Stimulated activated CD4-positive, alpha-beta T cell treated with anti-CD3 and anti-CD28 coated beads, Interleukin-1b, Interleukin-23, amount 100 ng/mL, for 24 hours (primary cell): ENCODE measurements at places on chromosomes 11 and 22.

DNA sequence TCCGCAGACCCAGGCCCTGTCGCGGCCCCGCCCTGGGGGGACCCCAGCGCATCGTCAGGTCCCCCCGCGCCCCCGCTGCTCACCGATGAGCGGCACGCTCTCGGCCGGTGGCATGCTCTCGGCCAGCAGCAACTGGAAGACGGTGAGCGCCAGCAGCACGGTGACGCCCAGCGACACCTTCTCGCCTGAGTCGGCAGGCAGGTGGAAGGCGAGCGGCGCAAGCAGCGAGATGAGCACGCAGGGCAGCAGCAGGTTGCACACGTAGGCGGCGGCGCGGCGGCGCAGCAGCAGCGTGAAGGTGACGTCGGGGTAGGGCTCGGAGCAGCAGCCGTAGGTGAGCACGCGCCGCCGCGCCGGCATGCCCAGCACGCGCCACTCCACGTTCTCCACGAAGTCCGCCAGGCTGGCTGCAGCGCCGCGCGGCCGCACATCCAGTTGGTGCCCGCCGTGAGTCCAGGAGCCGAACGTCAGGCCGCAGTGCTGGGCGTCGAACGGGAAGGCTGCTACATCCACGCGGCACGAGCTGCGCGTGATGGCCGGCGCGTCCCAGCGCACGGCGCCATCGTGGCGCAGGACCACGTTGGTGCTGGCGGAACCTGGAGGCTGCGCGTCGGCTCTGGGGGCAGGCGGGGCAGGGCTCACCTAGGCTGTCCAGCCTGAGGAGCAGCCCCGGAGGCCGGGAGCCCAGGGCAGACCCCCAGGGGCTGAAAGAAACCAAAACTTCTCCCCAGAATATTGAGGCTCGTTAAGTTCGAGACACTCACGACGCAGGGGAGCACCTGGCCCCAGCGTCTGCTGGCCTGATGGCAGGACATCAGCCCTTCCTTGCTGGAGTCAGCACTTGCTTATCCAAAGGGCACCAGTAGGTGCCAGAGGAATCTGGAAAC is 3.8 kb downstream of the CHRNA10 start:
- no peak for DNase-seq

- no peak for DNase-seq
Observed at GRCh38 chr22:48588878-48589450, 1238.7 kb downstream of the BRD1 start.

GRCh38 chr11:117882311-117882905 is 6.0 kb upstream of the FXYD6 start:
- DNase-seq: no peak

- no peak for DNase-seq
Observed at GRCh38 chr22:26702906-26703830, 45.8 kb downstream of the MIAT start.

DNA sequence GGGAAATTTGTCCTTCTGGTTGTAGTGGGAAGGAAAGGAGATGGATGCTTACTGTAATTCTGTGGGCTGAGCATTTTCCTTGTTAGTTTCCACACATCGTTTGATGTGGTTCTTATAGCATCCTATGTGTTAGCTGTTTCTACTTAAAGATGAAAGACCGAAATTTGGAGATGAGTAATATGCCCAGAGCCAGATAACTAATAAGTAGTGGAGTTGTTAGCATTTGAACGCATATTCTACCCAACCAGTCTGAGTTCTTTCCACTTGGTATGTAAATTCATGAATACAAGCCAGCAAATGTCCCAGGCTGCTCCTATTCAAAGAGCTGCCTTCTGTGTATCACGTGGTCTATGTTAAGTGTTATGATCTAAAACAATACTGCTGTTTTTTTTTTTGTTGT is 14.6 kb downstream of the SPECC1L start:
- no peak for DNase-seq

DNA sequence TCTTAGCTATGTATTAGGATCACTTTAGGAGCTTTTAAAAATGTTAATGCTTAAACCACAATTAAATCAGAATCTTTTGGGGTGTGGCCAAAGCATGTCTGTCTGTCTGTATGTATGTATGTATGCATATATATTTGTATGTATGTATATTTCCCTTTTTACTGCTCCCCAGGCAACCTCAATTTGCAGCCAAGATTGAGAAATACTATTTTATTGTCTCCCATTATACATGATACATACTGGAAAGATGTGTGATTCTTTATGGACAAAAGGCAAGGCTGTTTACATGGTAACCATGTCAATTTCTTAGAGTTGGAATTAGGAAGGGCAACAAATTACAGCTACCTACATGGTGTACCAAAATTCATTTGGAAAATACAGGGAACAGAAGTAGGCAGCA is 783.6 kb downstream of the ETS1 start:
- DNase-seq: no peak

DNA sequence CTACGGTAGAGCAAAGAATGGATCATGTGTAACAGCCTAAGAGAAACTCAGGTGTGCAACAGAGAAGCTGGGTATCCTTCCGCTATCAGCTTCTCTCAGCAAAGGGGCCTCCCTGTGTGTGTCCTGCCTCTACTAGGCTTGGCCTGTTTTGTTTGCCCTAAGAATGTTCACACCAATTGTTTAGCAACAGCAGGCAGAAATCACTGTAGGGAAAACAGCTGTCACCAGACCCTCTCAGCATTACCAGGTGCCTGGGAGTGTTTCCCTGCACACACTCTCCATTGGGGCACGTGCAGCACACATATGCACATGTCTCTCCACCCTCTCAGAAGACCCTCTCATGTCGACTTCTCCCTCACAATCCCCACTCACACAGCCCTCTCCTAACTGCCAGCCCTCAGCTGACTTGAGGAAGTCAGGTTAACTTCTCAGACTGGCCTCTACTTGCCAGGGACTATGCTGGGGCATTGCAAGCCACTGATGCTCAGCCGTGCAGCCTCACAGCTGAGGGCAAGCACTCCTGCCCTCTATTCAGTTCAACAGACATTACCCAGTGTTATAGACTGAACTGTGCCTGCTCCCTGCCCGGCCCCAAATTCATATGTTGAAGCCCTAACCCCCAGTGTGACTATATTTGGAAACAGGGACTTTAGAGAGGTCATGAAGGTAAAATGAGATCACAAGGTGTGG is 97.6 kb downstream of the TRIM29 start:
- no peak for DNase-seq
